GM12878 (cell line): ENCODE measurements at places on chromosomes 16 and 17. TPM values are rescaled to one million over a fixed set of nuclear protein-coding genes. Genes with fewer than 3 reads are reported as not detected.
A peak's percentile ranks its signal among the peaks of the same experiment; 100 is the strongest.

GNG13 gene
- not detected in 2 replicates for total RNA-seq

CCL15 gene
- total RNA-seq: not detected in 2 replicates

HEATR9 gene
- total RNA-seq: 0.21 and 0.53 TPM in 2 replicates

MT1G gene
- 3.0 and 4.2 TPM in 2 replicates for total RNA-seq

- peaks cover 6% of the 10 kb centered on the region; the same call in 1 of the 2 replicates for H3K36me3 ChIP-seq
- no peak overlapping the region for H3K4me3 ChIP-seq
- no peaks in the 10 kb centered on the region for H3K27me3 ChIP-seq
- no peak overlapping the region for H3K27ac ChIP-seq
Observed at GRCh38 chr17:81254955-81255717, 16.0 kb downstream of the NDUFAF8 start.

DNA sequence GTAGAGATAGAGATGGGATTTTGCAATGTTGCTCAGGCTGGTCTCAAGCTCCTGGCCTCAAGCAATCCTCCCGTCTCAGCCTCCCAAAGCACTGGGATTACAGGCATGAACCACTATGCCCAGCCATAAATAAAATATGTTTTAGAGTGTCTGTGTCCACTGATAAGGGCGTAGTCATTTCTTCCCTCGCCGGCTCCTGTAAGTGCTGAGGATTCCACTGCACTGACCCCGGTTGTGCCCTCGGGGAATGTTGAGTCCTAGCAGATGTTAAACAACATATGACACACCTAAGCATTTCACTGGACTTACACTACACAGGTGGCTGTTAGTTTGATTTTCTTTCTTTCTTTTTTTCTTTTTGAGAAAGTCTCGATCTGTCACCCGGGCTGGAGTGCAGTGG lies 5.6 kb upstream of the SHMT1 start:
- H3K4me3 ChIP-seq: no peak overlapping the region
- H3K4me1 ChIP-seq: peaks cover 9% of the 10 kb centered on the region
- H3K36me3 ChIP-seq: no peaks in the 10 kb centered on the region
- no peak for DNase-seq
- no peak overlapping the region for H3K27ac ChIP-seq

GRCh38 chr17:48577330-48577945 lies 712 bp downstream of the HOXB4 start:
- peak overlapping the region; percentile 57; the same call in 1 of the 2 replicates for H3K27ac ChIP-seq
- no peaks in the 10 kb centered on the region for H3K27me3 ChIP-seq
- peaks cover 21% of the 10 kb centered on the region for H3K4me1 ChIP-seq
- H3K4me3 ChIP-seq: peak overlapping the region; percentile 73

- peaks cover 27% of the 10 kb centered on the region for H3K4me1 ChIP-seq
- peaks cover 7% of the 10 kb centered on the region for H3K36me3 ChIP-seq
- H3K4me3 ChIP-seq: no peak overlapping the region
- no peak overlapping the region for H3K27ac ChIP-seq
- no peaks in the 10 kb centered on the region for H3K27me3 ChIP-seq
Observed at GRCh38 chr17:21289902-21290571, 5.5 kb downstream of the MAP2K3 start.

DNA sequence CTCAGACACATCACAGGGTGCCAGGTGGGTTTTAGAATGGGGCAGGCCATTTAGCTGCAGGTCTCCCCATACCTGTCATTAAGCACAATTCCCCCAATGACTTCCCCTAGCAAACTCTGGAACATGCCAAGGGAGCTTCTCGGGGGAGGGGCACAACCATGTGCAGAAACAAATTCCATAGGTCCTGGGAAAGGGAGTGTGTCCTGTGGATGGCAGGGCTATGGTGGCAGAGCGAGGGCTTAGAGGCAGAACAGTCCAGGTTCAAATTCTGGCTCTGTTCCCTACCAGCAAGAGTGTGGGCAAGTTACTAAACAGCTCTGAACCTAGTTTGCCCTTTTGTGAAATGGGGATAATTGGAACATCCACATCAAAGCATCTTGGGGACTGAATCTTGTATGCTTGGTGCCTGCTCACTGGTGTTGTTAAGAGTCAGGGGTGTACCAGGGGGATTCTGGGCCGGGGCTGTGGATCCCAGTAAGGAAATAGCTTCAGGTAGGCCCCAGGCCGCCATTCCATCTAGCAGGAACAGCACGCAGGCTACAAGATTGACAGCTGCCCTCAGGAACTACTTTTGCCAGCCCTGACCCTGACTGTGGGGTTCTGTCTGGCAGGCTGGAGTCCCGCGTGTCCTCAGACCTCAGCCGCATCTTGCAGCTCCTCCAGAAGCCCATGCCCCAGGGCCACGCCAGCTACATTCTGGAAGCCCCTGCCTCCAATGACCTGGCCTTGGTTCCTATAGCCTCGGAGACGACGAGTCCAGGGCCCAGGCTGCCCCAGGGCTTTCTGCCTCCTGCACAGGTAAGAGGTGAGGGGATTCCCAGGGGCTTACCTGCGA lies 5.6 kb upstream of the DCAF7 start:
- H3K4me3 ChIP-seq: no peak overlapping the region
- H3K36me3 ChIP-seq: no peaks in the 10 kb centered on the region
- no peaks in the 10 kb centered on the region for H3K27me3 ChIP-seq
- no peak overlapping the region for H3K27ac ChIP-seq
- H3K4me1 ChIP-seq: peaks cover 7% of the 10 kb centered on the region

- H3K36me3 ChIP-seq: no peaks in the 10 kb centered on the region
- H3K4me1 ChIP-seq: peaks cover 3% of the 10 kb centered on the region; the same call in 1 of the 2 replicates
- no peak overlapping the region for H3K4me3 ChIP-seq
- DNase-seq: no peak
- H3K27me3 ChIP-seq: peaks cover 2% of the 10 kb centered on the region; the same call in 1 of the 2 replicates
Observed at GRCh38 chr16:85491058-85491771, 121.9 kb upstream of the GSE1 start.

DNA sequence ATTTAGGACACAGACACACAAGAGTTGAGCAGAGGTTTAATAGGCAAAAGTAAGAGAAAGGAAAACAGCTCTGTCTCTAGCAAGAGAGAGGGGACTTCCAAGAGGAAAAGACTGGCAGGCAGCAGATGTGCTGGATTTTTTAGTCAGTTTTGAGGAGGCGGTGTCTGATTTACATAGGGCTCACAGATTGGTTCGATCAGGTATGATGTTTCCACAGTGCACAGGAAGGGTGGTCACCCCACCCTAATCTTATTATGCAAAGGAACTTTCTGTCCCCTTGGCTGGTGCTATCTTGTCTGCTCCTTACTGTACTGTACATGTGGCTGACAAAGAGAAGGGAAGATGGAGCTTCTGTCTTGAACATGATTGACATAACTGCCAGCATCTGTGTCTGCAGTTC lies 25.3 kb downstream of the BFAR start:
- peaks cover 11% of the 10 kb centered on the region; the same call in 1 of the 2 replicates for H3K36me3 ChIP-seq
- H3K27me3 ChIP-seq: no peaks in the 10 kb centered on the region
- peaks cover 5% of the 10 kb centered on the region; the same call in 1 of the 2 replicates for H3K4me1 ChIP-seq
- no peak overlapping the region for H3K4me3 ChIP-seq
- H3K27ac ChIP-seq: peak overlapping the region; percentile 57

DNA sequence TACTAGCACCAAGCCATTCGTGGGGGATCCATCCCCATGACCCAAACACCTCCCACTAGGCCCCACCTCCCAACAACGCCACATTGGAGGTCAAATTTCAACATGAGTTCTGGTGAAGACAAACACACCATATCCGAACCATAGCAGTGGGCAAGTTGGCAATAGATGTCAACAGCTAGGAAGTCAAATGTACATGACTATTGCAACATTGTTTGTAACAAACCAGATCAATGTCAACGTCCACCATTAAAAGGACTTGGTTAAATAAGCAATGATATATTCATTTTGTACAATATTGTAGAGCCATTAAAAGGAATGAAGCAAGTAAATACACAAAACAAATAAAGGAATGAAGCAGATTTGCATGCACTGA lies 26.5 kb upstream of the CIITA start:
- no peak for DNase-seq
- H3K4me1 ChIP-seq: peaks cover 14% of the 10 kb centered on the region; the same call in 1 of the 2 replicates
- no peak overlapping the region for H3K4me3 ChIP-seq

DNA sequence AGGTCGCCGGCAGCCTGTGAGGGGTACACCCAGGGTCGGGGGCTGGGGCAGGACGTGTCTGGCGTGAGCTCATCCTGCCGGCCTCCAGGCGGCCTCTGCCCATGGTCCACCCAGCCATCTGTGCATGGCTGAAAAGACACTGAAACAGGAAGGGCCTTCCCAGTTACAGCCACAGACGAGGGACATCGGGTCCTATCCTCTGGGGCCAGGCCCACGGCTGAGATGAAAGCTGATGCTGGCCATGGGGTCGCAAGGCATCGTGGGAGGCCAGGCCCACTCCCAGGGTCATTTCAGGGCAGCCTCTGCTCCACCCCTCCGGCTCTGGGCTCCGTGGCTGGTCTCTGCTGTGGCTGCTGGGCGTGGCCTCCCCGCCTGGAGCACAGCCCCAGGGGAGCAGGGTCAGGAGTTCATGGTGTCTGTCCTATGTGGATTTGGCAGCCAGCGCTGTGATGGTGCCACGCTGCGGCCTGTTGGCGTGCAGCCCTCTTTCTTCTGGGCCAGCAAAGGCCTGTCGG lies 16.6 kb upstream of the ATP6V0C start:
- H3K27me3 ChIP-seq: no peaks in the 10 kb centered on the region
- H3K4me3 ChIP-seq: no peak overlapping the region
- H3K36me3 ChIP-seq: peaks cover 11% of the 10 kb centered on the region

GRCh38 chr16:78133919-78134318 lies 34.5 kb downstream of the WWOX start:
- H3K27ac ChIP-seq: no peak overlapping the region
- H3K4me3 ChIP-seq: no peak overlapping the region
- H3K27me3 ChIP-seq: no peaks in the 10 kb centered on the region
- DNase-seq: no peak

DNA sequence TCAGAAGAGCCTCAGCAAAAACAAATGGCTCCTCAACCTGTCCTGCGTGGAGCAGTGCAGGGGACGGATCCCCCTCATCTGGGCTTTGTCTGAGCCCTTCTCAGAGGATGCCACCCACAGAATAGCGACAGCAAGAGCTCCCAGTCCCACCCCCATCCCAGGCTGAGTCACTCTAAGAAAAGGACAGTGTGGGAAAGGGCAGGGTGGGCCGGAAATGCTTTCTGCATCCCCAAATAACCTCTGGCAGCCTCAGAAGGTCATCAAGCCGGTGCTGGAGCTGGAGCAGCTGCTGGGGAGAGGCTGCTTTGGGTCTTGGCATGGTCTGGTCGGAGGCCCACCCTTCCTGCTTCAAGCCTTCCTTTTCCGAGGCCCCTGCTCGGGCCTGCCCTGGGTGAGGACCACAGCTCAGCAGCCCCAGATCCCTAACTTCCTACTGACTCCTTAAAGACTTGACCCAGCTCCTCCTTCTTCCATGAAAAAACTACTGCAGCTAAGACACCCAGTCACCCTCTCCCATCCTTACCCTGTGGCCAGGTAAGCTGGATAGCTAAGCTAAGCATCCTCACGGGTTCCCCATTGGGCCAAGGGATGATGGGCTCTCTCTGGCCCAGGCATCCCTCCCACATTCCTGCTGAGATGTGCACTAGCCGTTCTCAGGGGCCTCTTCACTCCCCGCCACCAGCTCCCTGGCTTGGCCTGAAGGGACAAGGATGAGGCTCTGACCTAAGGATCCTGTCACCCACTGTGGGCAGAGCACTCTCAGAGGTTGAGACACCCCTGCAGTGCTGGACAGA lies 8.7 kb downstream of the SLC12A4 start:
- H3K4me3 ChIP-seq: no peak overlapping the region
- no peak for DNase-seq
- H3K27ac ChIP-seq: no peak overlapping the region
- H3K27me3 ChIP-seq: no peaks in the 10 kb centered on the region

DNA sequence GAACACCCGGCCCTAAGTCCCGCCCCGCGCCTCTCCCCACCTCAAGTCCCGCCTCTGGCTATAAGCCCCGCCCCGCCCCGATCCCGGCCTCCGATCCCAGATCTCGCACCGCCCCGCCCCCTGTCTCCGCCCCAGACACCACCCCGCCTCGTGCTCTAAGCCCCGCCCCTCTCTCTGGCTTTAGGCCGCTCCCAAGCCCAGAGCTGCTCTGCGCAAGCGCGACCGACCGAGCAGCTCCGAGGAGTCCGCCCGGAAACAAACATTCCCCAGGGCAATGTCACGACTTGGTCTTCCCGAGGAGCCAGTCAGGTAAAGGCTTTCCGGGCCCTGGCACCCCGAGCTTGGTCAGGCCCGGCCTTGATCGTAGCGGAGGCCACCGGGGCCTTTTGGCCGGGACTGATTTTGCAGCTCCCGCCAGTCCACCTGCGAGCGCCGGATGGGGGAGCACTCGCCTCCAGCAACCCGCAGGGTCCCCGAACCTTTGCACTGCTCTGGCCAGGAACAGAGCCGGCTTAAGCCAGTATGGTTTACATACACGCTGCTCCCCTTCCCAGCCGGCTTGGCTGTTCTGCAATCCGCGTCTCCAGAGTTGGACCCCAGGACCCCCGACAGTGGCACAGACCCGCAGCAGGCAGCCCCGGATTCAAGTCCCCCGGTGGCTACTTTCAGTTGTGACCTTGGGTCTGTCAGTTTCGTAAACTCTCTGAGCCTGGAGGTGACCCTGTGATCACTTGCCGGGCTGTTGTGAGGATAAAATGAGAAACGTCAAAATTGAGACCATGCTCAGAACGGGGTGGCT lies at the start of gene NUDT7:
TSS of gene NUDT7 (plus strand) at position 206 of the 799 bp plus-strand sequence. CDS start at position 275, 69 bp downstream.
- H3K27me3 ChIP-seq: no peaks in the 10 kb centered on the region
- no peaks in the 10 kb centered on the region for H3K36me3 ChIP-seq
- peaks cover 5% of the 10 kb centered on the region for H3K4me1 ChIP-seq
- peak; percentile 76 for DNase-seq
- peak within 1 kb of the TSS; percentile 68 for H3K27ac ChIP-seq

DNA sequence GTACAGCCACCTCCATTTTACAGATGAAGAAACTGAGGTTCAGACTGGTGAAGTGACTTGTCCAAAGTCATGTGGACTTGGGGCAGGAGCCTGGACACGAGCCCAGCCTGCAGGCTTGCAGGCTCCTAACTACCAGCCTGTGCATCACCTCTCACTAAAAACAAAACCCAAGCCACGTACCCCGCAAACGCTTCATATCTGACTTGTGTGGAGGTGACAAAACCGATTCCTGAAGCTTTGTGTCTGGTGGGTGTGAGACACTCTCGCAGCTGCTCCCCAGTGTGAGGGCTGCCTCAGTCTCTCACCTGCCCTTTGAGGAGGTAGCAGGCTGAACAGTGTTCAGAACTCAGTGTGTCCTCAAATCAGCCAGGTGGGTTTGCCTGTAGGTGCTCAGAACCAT lies 8.4 kb downstream of the HNF1B start:
- H3K4me1 ChIP-seq: no peaks in the 10 kb centered on the region
- H3K4me3 ChIP-seq: no peak overlapping the region
- peaks cover 1% of the 10 kb centered on the region; the same call in 1 of the 2 replicates for H3K27me3 ChIP-seq
- no peaks in the 10 kb centered on the region for H3K36me3 ChIP-seq
- no peak overlapping the region for H3K27ac ChIP-seq
- DNase-seq: no peak

DNA sequence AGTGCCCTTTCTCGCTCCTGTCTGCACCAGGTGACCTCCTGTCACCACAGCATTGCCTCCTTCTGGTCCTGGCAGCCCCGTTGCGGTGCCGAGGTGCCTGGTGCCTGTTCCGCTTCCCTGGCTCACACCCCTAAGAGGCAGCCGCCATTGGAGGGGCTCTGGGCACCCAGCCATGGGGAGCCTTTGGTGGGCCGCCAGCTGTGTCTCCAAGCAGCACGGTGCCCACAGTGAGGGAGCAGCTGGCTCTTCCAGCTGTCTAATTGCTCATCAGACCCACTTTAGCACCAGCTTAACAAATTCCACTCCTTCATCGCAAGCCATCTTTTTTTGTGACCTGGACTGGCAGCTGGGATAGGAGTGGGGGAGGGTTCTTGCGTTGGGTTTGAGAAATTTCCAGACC lies 276.1 kb downstream of the SNX29 start:
- H3K27ac ChIP-seq: no peak overlapping the region
- no peaks in the 10 kb centered on the region; the same call in 1 of the 2 replicates for H3K36me3 ChIP-seq
- peaks cover 8% of the 10 kb centered on the region for H3K4me1 ChIP-seq
- no peak for DNase-seq
- H3K27me3 ChIP-seq: no peaks in the 10 kb centered on the region
